ENCODE measurements at places on chromosomes 16 and 17.

DNA sequence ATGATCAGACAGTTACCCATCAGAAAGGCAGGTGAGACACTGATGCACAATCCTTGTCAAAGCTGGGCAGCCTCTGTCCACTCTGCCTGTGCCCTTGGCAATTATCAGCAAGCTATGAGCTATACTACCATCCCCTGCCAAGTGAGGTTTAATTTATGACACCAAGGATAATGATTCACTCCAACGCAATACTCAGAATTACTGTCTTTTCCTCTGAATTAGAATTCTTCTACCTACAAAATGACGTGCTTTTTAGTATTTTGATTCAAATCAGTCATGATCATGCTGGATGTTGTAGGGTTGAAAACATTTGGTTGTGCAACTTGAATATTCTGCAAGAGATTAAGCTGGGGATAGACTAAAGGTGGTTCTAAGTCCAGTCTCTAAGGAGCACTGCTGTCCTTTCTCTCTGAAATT is 116.8 kb upstream of the SOX9 start:
- no peak for DNase-seq

DNA sequence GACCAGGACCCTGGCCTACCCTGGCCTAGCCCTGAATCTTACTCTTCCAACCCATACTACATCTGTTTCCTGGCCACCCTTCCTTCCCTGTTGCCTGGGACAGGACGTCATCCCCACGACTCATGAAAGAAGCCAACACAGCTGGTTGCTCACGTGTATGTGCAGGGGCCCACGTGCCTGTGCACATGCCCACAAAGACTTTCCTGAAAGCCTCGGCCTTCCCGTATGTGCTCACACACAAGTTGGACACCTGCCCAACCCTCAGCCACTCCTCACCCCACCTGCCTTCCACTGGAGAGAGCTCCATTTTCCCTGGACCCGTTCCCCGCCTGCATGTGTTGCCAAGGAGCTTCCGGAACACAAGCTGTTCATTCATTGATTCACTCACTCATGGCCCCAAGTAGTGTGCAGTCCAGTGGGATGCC is 7.0 kb downstream of the PLXDC1 start:
- DNase-seq: peak; percentile 90

DNA sequence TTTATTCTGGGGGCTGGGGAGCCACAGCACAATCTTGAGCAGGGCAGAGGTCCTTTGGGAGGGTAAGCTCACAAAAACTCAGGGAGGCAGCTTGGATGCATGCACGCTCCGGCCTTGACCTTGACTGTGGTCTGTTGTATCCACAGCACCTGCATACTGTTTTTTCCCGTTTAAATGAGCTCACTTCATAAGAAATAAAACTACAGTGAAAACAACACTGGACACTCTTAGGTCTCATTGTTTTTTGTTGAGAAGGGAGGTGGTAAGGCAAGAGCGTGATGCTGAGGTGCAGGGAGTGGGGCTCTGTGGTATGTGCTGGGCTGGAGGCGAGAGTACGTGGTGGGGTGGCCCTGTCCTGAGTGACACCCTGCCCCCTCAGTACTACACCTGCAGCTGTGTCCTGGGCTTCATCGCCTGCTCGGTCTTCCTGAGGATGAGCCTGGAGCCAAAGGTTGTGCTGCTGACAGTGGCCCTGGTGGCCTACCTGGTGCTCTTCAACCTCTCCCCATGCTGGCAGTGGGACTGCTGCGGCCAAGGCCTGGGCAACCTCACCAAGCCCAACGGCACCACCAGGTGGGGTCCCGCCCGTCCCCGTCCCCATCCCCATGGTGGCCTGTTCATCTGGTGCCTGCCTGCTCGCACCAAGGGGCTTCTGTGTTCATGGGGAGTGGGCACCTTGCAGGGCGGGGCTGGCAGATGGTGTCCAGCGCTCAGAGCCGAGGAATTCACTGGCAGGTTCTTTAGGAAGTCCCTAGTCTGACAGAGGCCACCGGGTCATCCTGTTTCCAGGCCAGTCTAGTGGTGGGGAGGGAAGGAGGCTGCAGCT is 44.2 kb downstream of the ADCY7 start:
- no peak for DNase-seq

- no peak for DNase-seq
These were observed 2.9 kb downstream of the NFAT5 start for GRCh38 chr16:69568676-69569075.

DNA sequence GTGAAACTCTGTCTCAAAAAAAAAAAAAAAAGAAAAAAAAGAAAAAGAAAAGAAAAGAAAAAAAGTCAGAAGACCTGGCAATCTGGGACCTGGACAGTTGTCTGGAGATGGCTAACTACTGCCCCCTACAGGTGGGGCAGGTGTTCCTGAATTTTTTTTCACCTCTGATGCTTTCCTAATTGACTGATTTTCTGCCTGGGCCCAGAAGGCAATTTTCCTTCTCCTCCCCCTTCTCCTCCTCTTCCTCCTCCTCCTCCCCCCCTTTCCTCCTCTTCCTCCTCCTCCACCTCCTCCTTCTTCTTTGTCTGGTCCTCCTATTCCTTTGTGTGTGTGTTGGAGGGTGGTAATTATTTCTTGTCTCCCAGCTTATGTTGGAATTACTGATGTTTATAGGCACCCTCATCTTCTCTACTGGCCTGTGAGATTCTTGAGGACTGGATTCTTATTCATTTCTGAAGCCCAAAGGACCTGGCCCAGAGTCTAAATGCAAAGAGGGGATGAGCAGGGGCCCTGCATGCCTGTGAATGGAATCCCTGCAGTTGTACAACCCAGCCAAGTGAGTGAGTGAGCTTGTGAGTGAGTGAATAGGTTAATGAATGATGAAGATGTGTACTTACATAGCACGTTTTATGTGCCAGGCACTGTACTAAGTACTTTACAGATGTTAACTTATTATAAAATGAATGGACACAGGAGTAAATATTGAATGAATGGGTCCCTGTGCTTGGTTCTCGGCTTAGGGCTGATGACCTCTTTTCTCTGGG is 26.9 kb downstream of the IRX5 start:
- peak; percentile 7 for DNase-seq

- no peak for DNase-seq
These were observed 47.3 kb upstream of the NDRG4 start for GRCh38 chr16:58452640-58453039.

GRCh38 chr17:68424861-68425260 is 32.4 kb downstream of the WIPI1 start:
- DNase-seq: no peak

DNA sequence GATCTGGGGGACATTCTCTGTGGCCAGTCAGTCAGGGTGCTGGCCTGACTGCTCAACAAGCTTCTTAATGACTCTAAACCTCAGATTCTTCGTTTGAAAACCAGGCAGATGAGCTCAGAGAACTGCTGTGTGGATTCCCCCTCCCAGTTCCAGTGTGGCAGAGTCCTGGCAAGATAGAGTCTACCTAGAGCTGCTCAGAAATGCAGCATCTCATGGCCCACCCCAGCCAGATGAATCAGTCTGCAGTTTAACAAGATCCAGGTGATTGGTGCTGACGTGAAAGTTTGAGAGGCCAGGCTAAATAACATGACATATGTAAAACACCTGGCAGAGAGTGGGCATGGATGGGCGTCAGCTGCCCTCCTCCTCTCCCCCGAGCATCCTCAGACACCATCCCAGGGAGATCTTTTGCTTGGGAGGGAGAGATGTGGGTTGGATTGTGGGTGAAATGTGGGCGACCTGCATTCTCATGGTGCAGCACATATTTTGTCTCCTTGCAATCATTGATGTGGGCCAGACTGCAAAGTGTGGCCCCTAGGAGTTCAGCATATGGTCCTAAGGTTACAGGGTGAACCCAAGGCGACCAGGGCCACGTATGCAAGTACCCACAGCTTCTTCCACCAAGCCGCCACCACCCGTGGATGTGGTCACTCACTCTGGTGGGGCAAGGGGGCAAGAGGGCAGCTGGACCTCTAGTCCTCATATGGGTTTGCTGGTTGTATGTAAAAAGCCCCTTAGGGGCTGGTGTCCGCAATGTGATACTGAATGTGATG is 19.5 kb downstream of the SOCS3 start:
- no peak for DNase-seq

GRCh38 chr16:54285414-54286089 is 1.0 kb downstream of the IRX3 start:
- DNase-seq: no peak

DNA sequence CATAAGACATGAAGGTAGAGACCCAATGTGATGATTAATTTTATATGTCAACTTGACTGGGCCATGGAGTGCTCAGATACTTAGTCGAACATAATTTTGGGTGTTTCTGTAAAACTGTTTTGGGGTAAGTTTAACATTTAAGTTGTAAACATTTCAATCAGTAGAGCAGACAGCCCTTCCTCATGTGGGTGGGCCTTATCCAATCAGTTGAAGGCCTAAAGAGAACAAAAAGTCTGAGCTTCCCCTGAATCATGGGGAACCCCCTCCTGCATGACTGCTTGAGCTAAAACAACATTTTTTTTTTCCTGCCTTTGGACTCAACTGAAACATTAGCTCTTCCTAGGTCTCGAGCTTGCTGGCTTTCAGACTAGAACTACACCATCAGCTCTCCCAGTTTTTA is 327.3 kb upstream of the SOX9 start:
- no peak for DNase-seq

DNA sequence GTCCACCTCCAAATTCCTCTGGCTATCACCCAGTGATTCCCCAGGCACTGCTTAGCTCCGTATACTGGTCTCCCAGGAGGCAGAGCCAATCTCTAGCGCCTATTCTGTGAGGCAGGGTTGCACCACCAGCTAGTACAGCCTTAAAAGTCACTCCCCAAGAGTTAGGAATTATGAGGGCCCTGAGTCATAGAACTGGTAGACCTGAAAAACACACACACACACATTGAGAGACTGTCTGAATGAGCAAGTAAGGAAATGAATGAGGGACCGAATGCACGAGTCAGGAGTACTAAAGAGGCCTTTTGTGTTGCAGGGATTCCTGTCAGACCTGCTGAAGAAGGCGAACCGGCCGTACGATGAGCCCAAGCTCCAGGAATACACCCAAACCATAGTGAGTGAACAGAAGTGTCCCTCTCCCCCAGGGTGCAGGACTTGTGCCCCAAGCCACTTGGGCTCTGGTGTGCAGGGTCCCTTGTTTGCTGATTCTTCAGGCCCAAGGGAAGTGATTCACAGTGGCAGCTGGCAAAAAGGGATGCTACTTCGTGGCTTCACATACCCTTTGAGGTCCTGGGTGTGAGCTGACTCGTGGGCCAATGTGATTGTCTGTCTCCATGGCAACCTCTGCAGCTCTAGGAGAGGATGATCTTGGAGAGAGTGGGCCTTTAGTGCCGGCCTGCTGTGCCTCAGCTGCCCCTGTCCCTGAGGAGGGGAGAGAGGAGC is 24.7 kb downstream of the CALB2 start:
- no peak for DNase-seq

- DNase-seq: no peak
These were observed 54.8 kb upstream of the BCAR1 start for GRCh38 chr16:75306099-75306762.

GRCh38 chr16:27899736-27900135 is 163.8 kb downstream of the GSG1L start:
- DNase-seq: no peak

- no peak for DNase-seq
These were observed 11.0 kb downstream of the NATD1 start for GRCh38 chr17:21242026-21242697.

- peak; percentile 65 for DNase-seq
These were observed 32.4 kb downstream of the FOXK2 start for GRCh38 chr17:82551779-82552457.

DNA sequence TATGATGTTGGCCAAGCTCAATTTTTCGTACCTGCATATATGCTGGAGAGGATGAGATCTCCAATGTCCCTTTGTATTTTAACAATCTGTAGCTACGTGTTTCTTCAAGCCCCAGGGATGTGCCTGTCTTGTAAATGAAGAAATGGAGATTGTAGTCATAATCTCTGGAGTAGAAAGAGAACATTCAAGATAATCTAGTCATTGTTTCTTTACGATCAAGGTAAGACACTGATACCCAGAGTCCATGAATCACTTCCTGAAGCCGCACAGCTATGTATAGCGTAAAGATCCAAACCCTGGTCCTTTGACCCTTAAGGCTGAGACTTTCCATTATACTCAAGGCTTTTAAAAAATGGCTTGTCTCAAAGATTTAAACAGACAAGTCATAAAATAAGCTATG is 205.5 kb downstream of the HS3ST3B1 start:
- DNase-seq: no peak

GRCh38 chr16:371515-372301 is 1.4 kb upstream of the MRPL28 start:
- DNase-seq: no peak

- DNase-seq: no peak
These were observed 30.7 kb upstream of the MYO18A start for GRCh38 chr17:29210879-29211278.

DNA sequence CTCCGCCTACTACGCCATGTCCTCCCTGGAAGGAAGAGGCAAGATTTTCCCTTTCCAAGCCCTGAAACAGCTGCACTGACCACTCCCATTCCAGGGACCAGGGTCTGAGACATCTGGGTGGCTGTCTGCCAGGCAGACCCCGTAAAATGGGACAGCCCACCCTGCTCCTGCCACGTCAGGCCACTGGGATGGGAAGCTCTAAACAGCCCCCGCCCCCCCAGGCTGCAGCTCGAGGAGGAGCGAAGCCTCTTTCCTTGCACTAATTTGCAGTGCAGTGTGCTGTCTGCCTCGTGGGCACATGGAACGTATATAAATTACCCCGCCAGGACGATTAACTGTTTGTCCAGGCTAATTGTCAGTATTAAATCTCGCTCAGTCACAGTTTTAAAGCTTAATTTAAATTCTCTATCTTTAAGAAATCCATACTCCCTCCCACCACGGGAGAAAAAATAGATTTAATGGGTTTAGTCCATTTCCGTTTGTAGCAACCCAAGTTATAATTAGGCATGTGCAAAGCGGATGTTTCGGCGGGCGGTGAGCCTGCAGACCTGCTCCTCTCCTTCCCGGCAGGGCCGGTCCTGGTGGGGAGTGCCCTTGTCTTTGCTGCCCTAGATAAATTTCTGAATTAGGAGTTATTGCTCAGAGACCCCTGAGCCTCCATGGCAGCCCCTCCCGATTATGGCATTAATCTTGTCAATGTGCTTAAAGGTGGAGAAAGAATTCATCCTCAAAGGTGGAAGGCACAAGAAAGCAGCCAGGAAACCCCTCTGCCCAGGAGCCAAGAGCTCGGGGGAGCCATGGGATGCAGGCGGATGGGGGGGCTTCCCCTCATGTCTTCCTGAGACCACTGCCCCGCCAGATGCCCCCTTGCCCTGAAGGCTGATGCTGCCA is 268.0 kb upstream of the TNRC6C start:
- DNase-seq: no peak

- DNase-seq: no peak
These were observed 8.6 kb upstream of the TEX19 start for GRCh38 chr17:82350182-82351030.

All from NCI-H1694 (cell line).